ENCODE measurements at places on chromosomes 3 and 15.

DNA sequence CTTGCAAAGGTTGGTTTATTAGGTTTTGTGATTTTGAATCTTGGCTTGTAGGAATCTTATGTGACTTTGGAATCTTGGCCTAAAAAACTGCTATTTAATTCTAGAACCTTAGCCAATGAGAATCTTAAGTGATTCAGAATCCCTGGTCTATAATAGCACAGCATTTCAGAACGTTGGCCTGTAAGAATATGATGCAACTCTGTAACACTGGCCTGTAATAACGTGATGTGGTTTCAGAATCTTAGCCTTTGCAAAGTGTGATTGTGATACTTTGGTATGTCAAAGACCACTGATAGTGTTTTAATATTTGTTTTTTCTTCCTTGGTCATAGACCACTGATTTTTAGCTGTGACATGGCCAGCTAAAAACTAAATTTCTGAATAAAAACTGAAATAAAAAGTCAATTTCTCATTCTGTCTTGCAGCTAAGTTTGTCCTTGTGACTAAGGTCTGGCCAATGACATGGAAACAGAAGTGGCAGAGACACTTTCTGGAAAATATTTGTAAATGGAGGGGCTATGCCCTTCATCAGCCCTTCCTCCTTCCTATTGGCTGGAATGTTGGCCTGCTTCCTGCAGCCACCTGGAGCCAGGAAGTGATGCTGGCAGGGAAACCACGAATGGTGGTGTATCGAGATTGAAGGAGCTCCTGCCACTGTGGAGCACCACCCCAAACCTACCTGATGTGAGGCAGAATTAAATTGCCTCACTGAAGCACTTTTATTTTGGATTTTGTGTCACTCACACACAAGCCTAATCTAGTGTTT is 42.3 kb upstream of the CORO2B start:
- DNase-seq, result no peak

- no peak for DNase-seq
These were observed 19.2 kb downstream of the SNX33 start for GRCh38 chr15:75666823-75667501.

- no peak for DNase-seq
These were observed 55.4 kb downstream of the BOC start for GRCh38 chr3:113266738-113267137.

- DNase-seq, result no peak
These were observed 36.3 kb downstream of the CDC25A start for GRCh38 chr3:48151807-48152427.

DNA sequence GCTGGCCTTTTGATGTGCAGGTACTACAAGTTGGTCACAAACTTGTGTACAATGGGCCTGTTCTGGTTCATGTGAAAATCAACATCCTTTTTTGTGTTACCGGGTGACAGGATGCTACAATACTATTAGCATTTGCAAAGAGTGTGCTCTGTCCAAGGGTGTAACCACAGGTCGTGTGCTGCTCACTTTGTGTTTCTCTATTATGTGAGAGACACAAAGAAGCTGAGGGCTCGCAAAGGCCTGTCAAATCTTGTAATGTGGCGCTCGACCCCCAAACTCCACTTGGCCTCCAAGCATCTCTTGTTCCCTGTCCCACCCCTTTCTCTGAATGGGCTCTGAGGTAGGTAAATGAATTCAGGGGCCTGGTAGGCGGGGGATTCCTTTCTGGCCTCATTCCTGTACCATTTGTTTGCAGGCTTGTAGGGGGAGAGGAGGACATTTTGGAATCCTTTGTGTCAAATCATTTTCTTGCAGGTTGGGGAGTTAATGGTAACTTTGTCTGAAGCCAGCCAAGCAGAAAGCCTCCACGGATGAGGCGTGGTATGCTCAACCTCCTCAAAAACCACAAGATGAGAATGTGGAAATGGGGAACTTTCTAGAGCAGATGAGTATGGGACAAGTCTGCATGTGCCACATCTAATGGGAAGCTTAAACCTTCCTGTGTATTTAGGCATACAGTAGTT is 109.1 kb downstream of the OPA1 start:
- DNase-seq, result no peak

DNA sequence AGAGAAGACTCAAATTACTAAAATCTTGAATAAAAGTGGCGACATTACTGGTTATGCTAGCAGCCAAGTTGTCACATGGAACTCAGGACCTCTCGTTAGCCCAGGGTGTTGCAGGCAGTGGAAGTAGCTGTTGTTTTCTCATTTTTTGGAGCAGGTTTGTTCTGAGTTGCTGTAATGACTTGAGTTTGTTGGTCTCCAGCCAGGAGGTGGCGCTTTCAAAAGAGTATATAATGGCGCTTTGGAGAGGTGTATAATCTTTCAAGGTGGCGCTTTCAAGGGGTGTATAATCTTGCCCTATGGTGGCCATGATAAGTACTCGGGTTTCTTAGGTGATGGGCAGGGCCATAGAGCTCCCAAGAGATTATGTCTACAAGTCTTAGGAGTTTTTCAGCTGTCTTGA is 632.7 kb downstream of the NTRK3 start:
- no peak for DNase-seq

DNA sequence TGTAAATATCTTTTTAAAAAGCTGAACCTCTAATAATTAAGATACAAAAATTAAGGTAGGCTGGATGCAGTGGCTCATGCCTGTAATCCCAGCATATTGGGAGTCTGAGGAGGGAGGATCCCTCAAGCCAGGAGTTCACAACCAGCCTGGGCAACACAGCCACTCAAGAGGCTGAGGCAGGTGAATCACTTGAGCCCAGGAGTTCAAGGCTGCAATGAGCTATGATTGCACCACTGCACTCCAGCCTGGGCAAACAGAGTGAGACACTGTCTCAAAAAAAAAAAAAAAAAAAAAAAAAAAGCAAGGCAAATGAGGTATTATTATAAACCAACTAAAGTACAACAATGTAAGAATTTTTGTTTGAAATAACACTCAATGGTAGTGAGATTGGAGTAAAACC is 47.6 kb downstream of the EFHB start:
- no peak for DNase-seq

GRCh38 chr15:33405096-33405495 is 94.3 kb downstream of the RYR3 start:
- DNase-seq, result no peak

DNA sequence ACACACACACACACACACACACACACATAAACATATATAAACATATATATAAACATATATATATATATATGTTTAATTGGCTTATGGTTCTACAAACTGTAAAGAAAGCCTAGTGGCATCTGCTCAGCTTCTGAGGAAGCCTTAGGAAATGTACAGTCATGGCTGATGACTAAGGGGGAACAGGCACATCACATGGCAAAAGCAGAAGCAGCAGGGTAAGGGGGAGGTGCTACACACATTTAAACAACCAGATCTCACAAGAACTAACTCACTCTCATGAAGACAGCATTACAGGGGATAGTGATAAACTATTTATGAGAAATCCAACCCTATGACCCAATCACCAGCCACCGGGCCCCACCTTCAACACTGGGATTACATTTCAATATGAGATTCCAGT is 922.9 kb downstream of the SI start:
- no peak for DNase-seq

DNA sequence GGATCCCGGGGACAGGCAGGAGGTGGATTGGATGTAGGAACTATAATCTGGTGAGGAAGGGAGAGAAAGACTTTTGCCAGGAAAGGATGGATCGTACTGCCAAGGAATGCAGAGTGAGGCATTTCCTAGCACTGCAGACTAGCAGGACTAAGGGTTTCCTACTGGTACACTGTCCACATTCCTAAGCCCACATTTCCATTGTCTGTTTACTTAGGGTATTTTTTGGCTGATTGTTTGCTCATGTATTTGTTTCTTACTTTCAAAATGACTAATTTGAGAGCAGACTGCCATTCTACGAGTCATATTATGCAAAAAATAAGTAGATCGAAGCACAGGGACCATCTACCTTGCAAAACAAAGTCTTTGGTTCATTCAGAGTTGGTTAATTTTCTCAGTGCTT is 1029.5 kb upstream of the NR2F2 start:
- DNase-seq, result no peak

- DNase-seq, result no peak
These were observed 1280.5 kb downstream of the OTOL1 start for GRCh38 chr3:162777118-162777517.

DNA sequence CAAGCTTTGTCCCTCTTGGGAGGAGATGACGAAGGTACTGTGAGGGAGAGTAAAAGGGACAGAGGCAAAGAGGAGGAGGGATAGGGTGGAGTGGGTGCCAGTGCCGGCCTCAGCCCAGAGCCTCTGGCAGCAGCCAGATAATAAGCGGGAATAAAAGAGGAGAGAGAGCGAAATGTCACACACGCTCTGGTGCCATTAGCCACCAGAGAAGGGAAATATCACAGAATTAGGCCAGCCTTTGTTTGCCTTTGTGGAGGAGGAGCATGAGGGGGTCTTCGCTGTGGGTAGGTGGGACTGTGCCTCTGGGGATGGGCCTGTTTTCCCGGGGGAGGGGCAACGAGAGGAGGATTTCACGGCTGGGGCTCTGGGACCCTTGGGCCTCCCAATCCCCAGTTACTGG is 67.8 kb downstream of the LINGO1 start:
- DNase-seq, result no peak

Data from activated CD8-positive, alpha-beta memory T cell treated with anti-CD3 and anti-CD28 coated beads for 48 hours (primary cell).